ENCODE measurements at places on chromosomes 7 and 10. TPM values are rescaled to one million over a fixed set of nuclear protein-coding genes. Genes with fewer than 3 reads are reported as not detected.

DNA sequence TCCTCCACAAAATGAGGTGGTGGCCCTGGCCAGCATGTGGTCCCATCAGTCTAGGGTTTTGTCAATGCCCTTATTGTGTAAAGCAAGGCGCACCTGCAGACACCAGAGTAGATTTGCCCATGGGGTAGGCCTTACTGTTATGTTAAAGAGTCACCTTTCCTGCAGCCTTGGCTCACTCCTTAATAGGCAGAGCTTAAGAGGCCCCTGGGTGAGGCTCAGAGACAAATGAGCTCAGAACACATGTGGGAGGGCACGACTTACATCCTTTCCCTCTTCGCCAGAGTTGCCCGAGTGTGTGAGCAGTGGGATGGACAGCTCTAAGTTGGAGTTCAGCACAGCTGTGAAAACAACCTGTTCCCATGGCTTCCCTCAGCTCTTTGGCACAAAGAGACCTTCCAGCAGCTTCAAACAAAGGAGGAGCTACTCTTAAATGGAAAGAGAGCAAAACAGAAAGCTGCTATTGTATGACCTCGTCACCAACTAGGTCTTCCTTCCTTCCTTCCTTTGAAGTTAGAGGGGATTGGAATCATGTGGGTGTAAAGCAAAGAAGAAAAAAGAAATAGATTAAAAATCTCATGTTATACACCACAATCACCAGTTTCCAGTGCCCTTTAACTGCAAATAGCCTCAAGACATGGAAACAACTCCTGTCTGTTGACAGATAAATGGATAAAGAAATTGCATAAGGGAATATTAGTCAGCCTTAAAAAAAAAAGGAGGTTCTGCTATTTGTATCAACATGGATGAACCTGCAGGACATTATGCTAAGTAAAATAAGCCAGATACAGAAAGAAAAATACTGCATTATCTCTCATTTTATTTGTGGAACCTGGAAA lies 11.9 kb upstream of the XPNPEP1 start:
- no peak for DNase-seq

DNA sequence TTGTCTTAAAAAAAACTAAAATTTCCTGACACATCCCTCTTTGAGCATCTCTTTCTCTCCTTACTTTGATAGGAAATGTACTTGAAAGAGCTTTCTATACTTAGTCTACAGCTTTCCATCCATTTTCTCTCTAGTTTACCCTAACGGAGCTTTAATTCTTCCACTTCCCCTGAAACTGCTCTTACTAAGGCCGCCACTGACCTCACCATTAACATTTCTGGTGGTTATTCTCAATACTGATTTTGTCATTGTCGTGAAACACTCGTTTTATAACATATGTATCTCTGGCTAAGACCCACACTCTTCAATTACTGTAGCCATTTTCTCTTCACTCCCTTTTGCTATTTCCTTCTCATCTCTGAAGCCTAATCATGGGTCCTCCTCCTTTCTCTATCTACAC lies 262.0 kb upstream of the FERD3L start:
- no peak for DNase-seq

ERVW-1 gene
- total RNA-seq, result not detected

DNA sequence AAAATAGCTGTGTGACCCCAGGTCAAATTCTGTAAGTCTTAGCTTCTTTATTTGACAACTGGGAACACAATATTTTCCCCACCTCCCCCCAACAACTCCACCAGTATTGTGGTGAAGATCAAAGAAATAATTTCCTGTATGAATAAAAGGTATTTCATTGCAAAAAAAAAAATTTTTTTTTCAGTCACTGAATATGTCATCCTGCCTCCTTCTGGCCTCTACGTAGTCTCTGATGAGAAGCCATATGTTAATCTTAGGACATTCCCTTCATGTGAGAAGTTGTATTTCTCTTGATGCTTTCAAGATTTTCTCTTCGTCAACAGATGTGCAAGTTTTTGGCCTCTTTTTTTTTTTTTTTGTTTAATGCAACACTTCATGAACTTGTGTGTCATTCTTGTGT lies 33.0 kb downstream of the ZNF33A start:
- no peak for DNase-seq

DNA sequence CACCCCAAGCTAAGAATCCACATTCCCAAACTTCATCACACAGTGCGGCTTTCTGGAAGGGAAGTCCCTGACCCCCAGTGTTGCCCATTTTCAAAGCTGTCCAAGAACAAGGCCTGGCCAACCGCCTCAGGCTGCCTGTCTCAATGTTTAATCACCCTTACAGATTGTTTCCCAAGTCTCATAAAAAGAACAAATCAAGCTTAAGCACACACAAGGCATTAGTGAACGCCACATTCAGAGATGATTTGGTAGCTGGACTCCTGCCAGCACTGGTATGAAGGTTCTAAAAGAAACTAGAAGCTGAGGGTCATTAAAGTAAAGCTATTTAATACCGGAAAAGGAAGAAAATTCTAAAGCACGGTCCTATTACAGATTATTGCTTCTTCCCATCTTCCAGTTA lies 35.6 kb downstream of the C10orf90 start:
- DNase-seq, result no peak

GRCh38 chr10:6399879-6400278 lies 180.2 kb downstream of the PRKCQ start:
- no peak for DNase-seq

COL13A1 gene
- 11.8 TPM for total RNA-seq

DNA sequence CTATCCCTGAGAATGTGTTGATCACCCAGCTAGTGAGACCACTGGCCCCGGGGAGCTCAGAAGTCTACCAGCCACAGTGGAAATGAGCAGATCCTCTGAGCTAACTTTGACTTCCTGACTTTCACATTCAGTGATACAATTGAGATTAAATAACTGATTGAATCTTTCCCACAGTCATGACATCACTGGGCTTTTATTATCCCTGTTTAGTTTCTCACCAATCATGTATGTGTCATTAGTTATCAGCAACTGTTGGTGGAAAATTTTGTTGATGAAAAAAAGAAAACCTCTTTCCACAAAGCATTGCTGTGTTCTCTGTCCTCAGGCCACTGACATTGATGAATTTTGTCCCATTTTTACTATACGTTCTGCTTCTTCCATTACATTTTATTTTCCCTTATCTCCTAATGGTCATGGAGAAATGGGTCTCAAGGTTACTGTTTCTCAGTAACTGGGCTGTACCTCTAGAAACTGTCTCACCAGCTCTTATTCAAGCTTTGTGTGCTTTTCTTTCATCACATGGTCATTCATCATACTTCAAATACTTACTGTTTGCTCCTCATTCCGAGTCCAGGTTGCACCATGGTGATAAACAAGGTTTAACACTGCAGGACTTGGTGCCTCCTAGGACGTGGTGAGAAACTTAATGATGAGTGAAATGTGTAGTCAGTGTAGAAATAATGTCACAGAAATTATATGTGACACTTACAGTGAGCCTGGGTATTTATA lies 304.7 kb downstream of the CDK14 start:
- no peak for DNase-seq

- no peak for DNase-seq
Measured at GRCh38 chr10:16848562-16849154, 31.4 kb upstream of the RSU1 start.

DNA sequence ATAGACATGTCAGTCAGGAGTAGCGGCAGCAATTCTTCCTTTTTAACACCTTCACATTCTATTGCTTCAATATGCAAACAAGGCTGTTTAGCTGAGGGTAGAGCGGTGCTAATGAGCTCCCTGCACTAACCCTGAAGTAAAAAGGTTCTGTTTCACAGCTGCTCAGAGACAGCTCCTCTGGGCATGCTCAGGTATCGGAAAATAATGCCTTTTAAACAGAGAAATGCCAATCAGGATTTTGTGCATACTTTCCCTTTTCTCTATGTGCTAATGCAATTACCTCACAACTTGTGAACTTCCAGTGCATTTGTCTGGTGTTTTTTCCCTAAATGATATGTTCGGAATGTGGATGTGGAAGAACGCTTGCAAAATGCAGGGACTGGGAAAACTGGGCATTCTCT lies 307.7 kb upstream of the FZD8 start:
- no peak for DNase-seq

- DNase-seq, result no peak
Measured at GRCh38 chr7:112508404-112508803, 27.6 kb downstream of the LSMEM1 start.

Measured in right atrium auricular region (tissue), 2 donors.